ENCODE measurements at places on chromosomes 4 and X.
A peak's percentile ranks its signal among the peaks of the same experiment; 100 is the strongest.

GRCh38 chrX:57528670-57529255 lies 63.0 kb upstream of the ZXDB start:
- no peak for DNase-seq

- DNase-seq, result no peak
These were observed 171.9 kb downstream of the NDST4 start for GRCh38 chr4:114941503-114941902.

DNA sequence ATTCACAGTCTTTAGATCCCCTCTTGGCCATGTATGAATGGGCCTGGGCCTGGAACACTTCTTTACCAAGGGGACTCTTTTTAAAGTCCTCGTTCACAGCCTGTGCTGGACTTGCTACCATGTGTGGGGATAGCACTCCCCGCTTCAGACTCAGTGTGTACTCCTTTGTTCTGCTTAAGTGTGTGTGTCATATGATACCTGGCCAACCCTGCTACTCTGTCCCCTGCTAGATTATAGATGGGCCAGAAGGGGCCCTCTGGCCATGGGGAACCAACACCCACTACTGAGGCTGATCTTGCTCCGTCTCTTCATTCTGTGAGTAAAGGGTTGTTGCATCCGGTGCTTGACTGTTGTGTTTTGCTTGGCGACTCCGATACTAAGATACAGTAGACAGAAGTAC lies 8.0 kb downstream of the CCDC110 start:
- DNase-seq, result no peak

DNA sequence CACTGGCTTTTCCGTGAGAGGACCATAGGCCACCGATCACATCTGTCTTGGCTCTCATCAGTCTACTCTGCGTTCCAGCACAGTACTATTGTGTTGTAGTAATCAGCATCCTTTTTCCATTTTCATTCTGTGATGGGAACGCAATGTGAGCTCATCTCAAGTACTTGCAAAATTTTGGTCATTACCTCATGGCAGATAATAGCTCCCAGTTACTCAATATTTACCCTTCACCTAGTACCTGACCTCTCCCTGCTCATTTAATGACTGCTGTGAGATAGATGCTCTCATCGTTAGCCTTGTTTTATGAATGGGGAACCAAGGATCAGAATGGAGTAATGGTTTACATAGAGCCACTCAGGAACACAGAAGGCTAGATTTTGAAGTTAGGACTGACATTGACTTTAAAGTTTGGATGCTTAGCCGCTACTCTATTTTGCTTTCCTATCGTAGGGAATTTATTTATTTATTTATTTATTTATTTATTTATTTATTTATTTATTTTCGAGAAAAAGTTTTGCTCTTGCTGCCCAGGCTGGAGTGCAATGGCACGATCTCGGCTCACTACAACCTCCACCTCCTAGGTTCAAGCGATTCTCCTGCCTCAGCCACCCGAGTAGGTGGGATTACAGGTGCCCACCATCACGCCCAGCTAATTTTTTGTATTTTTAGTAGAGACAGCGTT lies 6.5 kb upstream of the GPR101 start:
- no peak for DNase-seq

GRCh38 chr4:41525129-41525528 lies 12.8 kb upstream of the LIMCH1 start:
- DNase-seq, result peak; percentile 66

- DNase-seq, result no peak
These were observed 195.3 kb upstream of the LNX1 start for GRCh38 chr4:53786632-53787031.

DNA sequence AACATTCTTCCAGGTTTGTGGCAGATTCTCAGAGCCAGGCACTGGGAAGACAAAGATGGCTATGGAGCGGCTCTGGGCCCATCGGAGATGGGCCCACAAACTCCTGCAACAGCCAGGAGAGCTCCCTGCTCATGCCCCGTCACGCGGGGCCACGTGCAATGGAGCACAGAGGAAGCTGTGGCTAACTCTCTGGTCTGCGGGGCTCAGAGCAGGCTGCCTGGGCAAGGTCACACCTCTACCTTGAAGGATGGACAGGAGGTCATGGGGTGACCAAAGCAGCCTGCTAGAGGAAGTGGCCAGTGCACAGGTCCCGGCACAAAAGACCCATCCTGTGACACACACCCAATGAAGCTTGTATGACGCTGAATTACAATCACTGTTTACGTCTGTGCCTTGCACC lies 45.2 kb downstream of the C4orf50 start:
- no peak for DNase-seq

GRCh38 chr4:143771269-143771668 lies 70.8 kb upstream of the FREM3 start:
- no peak for DNase-seq

DNA sequence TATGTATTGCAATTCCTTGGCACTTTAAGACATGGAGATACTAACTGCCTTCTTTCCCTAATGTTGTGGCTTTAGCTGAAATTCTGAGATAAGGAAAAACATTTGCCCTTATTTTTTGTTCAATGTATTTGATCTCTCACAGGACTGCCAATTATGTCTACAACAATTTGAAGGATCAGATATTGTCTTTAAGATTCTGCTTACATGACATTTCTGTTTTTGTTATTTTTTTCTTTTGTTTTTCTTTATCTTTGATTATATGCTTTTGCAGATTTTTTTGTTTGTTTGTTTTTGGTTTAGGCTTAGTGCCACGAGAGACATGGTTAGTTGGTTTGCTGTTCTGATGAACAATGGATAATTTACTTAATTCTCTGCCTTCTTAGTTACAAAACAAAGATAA lies 303.3 kb downstream of the TECRL start:
- DNase-seq, result no peak

DNA sequence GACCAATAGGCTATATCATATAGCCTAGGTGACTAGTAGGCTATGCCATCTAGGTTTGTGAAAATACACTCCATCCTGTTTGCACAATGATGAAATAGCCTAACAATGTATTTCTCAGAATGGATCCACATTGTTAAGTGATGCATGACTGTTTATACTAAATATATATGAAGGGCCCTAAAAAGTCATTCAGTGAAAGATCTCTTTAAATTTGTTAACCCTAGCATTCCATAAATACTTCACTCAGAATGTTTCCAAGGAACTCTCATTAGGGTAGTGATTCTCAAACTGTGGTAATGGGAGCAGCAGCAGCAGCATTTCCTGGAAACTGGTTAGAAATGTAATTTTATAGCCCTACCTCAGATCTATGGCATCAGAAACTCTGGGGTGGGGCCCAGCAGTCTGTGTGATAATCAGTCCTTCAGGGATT lies 74.9 kb downstream of the PRRG1 start:
- DNase-seq, result no peak

DNA sequence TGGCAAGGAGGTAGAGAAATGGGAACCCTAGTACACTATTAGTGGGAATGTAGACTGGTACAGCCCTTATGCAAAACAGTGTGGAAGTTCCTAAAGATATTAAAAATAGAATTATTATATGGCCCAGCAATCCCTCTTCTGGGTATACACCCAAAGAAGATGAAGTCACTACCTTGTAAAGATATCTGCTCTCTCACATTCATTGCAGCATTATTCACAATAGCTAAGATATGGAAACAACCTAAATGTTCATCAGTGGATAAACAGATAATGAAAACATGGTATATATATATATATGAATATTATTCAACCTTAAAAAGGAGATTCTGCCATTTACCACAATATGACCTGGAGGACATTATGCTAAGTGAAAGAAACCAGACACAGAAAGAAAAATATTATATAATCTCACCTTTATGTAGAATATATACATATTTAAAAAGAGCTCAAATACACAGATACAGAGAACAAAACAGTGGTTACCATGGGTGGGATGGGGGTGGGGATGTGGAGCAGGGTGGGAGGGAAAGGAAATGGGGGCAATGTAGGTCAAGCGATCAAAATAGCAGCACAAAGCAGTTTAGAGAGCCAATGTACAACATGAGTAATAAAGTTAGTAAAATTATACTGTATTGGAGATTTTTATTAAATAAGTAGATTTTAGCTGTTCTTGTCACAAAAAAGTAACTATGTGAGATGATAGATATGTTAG lies 138.6 kb downstream of the SPRY1 start:
- no peak for DNase-seq

DNA sequence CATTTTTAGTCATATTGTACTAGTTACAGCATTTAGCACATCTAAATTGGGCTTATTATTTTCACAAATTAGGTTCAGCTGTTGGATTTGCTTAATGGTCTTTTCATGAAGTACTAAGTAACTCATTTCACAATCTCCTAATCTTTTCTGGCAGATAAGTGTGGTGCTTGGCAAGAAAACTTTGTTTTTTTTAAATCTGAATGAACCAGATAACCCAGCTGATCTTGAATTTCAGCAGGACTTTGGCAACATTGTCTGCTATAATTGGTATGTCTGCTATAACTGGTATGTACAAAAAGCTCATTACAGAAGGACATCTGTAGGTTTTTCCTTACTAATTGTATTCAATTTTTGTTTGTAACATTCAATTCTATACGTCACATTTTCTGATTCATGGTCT lies 22.7 kb downstream of the WDR19 start:
- no peak for DNase-seq

DNA sequence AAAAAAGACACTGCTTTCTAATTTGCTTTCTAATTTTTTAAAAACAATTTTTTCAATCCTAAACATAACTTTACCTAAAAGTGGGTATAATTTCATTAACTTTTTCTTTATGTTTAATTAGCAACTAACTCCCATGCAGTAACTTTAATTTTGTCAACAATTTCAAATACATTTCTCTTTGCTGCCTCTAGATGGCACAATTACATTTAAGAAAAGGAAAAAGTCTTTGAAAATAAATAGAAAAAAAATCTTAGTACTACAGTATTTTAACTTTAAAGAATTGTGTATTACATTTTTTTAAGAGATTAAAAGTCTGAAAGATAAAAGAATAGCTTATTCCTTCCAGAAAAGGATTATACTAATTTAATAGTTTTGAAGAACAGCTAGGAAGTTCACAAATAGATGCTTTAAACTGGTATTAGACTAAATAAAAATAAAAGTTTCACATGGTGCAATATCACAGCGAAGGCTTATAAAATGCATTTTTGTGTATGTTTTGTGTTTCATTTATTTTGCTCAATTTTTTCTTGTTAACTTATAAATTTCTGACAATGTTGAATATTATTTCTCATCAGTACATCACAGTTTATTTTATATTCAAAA lies 105.1 kb downstream of the ADGRA3 start:
- DNase-seq, result no peak

GRCh38 chr4:52038103-52038912 lies at the start of gene SGCB:
Gene SGCB, minus strand, starts transcription at chr4:52038299. Its CDS starts 40 bp downstream, at chr4:52038259.
- DNase-seq, result peak; percentile 79

DNA sequence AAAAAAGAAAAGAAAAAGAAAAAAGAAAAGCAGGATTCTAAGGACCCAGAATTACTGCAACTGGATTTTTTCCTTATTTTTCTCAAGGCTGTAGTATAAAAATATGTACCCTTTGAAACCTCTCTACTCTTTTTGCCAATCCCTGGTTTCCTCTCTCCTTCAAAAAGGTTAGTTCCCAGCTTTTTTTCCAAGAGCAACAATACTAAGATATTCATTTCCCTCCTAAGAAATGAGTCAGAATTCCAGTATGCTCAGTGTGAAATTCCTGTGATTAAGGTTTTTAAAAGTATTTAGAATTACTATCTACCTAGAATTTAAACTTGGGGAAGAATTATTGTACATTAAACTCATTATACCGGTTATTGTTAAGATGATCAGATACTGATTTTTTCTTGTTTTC lies 22.0 kb downstream of the SMIM14 start:
- no peak for DNase-seq

- no peak for DNase-seq
These were observed 18.4 kb upstream of the FHDC1 start for GRCh38 chr4:152917543-152918395.

DNA sequence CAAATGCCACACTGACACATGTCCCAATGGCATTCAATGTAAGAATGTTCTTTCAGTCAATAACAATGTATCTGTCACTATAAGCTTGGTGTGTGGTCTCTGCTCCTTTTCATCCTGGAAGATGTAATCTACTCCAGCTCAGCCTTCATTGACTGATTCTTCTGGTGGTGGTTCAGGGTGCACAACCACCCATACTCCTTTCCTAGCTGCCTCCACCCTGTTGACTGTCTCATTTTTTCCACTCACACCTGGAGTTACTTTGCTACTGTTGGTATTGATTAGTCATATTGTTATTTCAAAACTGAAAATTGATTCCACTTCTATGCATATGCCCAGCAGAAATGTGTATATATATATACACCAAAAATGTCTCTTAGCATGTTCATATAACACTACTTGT lies 140.5 kb downstream of the ASB9 start:
- no peak for DNase-seq

DNA sequence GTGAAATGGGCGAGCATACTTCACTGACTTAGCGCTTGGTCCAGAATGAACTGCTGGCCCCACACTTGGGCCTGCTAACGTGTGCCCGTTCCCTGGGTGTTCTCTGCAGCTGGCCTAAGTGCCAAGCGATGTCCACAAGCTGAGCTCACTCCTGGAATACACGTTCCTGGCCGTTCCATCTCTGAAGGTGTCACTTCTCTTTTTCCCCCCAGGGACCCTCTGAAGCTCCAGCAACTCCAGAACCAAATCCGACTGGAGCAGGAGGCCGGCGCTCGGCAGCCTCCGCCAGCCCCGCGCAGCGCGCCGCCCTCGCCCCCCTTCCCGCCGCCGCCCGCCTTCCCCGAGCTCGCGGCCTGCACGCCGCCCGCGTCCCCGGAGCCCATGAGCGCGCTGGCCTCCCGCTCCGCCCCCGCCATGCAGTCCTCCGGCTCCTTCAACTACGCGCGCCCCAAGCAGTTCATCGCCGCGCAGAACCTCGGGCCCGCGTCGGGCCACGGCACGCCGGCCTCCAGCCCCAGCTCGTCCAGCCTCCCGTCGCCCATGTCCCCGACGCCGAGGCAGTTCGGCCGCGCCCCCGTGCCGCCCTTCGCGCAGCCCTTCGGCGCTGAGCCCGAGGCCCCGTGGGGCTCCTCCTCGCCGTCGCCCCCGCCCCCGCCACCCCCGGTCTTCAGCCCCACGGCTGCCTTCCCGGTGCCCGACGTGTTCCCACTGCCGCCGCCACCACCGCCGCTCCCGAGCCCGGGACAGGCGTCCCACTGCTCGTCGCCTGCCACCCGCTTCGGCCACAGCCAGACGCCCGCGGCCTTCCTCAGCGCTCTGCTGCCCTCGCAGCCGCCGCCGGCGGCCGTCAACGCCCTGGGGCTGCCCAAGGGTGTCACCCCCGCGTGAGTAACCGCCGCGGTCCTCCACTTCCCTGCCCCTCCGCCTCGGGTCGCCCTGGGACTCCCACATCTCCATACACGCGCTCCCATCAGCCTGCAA lies 132.3 kb downstream of the CBR4 start:
- DNase-seq, result peak; percentile 61

DNA sequence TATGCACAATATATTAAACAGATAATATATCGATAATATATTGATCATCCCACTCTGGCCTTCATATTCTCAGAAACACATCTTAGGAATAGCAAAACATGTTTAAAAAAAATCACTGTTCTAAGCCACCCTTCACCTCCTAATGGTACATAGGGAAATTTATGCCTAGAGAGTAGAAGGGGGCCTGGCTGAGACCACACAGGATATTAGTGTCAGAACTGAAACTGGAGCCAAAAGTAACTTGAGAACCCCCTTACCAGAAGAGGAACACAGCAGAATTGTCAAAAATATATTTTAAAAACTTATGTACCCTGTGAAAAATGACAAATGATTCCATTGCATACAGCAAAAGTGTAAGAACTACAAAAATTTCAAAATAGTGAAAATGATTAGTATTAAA lies 173.1 kb downstream of the VSIG4 start:
- peak; percentile 4 for DNase-seq

- no peak for DNase-seq
These were observed 192.1 kb downstream of the AFAP1 start for GRCh38 chr4:7747566-7747965.

GRCh38 chr4:158728236-158728635 lies 5.0 kb upstream of the PPID start:
- DNase-seq, result no peak
